Activated CD8-positive, alpha-beta memory T cell treated with anti-CD3 and anti-CD28 coated beads for 1 hour (primary cell): ENCODE measurements at places on chromosomes 1 and 21.
A peak's percentile ranks its signal among the peaks of the same experiment; 100 is the strongest.

DNA sequence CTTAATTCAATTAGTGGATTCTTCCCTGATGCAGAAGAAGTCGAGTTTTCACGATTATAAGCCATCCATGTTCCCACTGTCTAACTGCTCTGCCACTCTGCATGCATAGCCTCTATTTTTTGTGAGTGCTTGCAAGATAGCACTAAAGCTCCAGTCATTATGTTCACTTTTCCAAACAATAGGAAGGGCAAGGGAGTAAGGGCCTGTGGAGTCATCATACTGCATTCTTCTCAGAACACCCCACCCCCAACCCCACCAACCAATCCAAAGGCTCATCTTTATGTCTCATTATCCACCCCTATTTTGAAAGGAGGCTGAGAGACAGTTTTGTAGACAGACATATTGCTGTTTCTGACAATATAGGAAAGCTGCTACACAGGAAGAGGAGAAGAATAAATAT is 471.7 kb upstream of the ADGRL2 start:
- DNase-seq: no peak

- no peak for DNase-seq
Measured at GRCh38 chr1:197778366-197778945, 3.2 kb upstream of the DENND1B start.

DNA sequence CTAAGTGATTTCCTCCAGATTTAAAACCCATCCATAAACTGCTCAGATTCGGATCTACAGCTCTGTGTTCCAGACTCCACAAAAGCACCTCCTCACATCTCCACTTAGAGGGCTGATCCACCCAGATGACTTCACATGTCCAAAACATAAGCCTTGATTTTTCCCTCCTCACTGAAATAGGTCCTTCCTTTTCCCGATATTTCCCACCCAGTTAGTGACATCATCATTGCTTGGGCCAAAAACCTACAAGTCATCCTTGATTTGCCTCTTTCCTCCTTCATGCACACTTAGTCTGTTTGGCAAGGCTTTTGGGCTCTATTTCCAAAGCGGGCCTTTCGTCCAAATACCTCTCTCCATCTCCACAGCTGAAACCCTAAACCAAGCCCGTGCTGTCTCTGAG is 32.3 kb downstream of the CCDC185 start:
- no peak for DNase-seq

GRCh38 chr21:16633831-16634459 is 878.9 kb upstream of the CXADR start:
- no peak for DNase-seq

DNA sequence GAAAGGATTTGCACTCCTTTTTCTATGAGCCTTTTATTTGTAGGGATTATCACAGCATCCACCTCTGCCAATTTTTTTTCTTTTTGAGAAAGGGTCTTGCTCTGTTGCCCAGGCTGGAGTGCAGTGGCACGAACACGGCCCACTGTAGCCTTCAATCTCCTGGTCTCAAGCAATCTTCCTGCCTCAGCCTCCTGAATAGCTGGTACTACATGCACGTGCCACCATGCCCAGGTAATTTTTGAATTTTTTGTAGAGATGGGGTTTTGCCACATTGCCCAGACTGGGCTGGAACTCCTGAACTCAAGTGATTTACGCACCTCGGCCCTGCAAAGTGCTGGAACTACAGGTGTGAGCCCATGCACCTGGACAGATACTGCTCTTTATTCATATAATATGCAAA is 2.1 kb downstream of the SAMSN1 start:
- DNase-seq: no peak

DNA sequence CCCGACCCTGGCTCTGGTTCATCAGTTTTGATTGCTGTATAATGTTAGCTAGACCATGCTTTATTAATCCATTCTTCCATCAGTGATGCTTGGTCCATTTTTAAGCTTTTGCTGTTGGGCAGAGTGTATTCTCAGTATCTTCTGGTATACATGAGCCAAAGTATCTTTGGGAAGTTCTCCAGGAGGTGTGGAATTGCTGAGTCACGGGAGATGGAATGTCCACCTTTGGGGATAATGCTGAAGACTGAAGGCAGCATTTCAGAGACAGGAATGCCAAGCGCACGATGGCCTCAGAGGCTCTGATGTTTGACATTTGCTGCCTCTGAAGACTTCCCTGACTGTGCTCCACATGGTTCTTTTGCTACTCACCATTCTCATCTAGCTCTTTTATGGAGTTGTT is 266.3 kb upstream of the KAZN start:
- DNase-seq: no peak

- DNase-seq: no peak
Measured at GRCh38 chr21:31225713-31226112, 118.3 kb downstream of the TIAM1 start.

DNA sequence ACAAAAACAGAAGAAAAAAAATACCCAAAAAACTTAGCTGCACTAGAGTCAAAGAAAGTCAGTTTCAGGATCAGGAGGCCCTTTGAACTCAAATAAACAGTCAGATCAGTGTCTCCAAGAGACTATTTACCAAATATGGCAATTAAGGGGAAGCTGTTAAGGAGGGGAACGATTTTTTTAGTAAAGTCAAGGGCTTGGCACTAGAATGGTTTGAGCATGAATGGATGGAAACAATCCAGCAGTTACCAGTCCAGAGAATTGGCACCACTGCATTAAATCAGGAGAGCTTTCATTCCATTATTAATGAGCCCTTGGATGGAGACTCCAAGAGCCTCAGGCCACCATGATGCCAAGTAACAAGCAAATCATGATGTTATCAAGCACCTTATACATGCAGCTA is 7.2 kb downstream of the TRAPPC3 start:
- DNase-seq: no peak

- no peak for DNase-seq
Measured at GRCh38 chr1:48767975-48768510, 8.6 kb downstream of the BEND5 start.

- DNase-seq: no peak
Measured at GRCh38 chr1:231217056-231217455, 24.0 kb upstream of the GNPAT start.

DNA sequence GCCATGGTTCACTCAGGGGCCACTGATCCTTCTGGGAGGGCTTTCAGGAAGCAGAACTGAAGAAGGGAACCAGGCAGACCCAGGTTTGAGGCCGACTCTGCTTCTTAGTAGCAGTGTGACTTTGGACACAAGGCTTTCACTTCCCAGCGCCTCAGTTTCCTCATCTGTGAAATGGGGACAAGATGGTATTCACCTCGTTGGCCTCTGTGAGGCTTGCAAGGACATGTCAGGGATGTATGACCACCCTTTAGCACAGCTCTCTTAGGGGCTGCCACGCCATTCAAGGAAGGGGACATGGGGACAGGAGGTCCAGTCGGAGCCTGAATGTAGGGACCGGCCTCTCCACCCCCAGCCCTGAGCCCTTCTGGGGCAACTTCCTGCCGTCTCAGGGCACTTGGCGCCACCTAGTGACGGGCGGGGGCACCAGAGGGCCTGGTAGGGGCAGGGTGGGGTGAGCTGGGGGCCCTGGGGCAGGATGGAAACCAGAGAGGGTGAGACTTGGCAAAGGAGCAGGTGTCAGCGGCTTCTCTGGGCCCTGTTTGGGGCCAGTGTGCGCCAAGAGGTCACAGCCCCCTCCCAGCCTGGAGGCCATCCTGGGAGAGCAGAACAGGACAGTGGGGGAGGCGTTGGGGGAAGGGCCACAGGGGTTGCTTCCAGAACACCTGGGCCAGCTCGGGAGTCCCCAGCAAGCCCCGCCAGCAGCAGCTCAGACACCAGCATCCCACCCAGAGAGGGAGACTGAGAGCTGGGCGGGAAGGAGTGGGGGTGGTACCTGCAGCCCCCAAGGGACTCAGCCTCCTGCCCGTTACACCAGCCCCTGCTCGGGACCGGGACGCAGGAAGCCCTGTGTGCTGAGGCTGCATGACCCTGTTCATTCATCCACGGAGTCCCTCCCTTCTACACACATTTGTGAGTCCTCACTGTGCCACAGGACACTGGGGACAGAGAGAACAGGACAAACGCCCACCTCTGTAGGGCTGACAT is 102.5 kb upstream of the TARDBP start:
- DNase-seq: peak; percentile 40

- no peak for DNase-seq
Measured at GRCh38 chr1:226778657-226779058, 39.6 kb upstream of the ITPKB start.

DNA sequence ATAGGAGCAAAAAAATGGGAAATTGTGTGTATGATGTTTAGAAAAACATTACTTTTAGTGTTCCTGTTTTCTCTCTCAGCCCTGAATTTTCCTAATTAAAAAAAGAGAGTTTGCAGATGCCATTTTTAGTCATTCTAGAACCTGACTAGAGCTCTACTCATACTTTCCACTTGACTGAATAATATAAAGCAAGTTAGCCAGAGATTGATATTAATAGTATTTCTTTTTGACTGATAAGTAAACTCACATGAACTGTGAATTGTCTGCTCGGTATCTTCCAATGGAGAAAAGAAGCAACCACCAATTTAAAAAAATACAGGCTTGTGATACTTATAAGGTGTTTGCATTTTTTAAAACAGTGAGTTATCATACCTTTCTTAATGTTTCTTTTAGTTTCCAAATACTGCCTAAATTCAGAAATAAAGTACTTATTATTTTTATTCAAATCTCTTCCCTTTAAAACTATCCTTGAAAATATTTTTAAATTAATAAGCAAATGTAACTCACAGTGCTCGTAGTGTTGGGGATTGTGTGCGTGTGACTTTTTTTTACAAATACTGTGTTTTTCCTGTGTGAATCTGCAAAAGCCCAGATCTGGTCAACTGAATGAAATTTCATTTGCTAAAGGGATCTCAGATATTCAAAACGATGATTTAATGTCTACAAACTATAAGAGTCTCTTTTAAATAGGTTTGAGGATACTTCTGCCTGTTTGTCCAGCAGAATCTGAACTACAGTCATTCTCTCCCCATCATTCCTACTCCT is 9.8 kb downstream of the RAP1A start:
- DNase-seq: no peak

DNA sequence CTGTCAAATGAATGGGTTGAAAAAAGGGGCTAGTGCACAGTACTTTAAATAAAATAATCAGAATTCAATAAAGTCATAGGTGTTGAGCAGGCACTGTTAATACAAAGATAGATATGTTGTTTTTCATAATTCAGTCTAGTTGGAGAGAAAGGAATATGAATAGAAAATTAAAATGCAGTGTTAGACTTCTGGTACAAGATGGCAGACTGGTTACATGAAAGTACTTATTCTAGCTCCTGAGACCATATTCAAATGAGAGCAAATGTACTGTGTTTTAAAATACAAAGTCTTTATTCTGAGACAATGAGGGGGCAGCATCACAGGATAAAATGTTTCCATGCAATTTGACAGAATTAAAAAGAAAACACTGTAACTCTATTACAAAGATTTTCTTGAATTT is 542.1 kb downstream of the COL11A1 start:
- DNase-seq: no peak

DNA sequence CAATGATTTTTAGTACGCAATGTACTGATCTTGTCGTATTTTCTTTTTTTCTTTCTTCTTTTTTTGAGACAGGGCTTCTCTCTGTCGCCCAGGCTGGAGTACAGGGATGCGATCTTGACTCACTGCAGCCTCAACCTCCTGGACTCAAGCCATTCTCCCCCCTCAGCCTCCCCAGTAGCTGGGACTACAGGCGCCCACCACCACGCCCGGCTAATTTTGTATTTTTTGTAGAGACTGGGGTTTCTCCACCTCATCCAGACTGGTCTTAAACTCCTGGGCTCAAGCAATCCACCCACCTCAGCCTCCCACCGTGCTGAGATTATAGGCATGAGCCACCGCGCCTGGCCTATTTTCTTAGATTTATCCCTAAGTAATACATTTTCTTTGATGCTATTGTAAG is 43.9 kb upstream of the COL6A2 start:
- DNase-seq: no peak

DNA sequence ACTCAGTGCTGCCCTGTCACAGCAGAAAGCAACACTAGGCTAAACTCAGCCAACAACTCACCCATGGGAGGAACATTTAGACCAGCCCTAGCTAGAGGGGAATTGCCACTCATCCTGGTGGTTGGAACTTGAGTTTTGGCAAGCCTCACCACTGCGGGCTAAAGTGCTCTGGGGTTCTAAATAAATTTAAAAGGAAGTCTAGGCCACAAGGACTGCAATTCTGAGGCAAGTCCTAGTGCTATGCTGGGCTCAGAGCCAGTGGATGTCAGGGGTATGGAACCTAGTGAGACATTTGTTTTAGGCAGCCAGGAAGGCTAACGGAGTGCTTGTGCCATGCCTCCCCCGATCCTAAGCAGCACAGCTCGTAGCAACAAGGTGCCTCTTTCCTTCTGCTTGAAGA is 78.0 kb downstream of the RGS13 start:
- no peak for DNase-seq

DNA sequence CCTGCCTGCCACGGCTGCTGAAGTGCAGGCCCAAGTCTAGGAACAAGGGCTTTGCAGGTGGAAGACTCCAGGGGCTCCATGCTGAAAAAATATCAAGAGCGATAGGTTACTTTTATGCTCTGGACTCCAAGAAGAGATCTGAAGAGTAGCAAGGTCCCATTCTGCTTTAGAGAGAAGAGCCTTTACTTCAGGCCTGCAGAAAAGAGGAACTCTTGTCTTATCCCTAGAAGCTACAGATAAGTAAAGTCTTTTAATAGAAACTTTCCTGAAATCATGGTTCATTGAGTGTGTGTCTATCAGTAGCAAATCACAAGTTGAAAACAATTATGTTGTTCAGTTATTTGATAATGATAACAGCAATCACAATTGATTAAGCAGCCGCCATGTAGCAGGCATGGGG is 113.3 kb downstream of the TNR start:
- DNase-seq: no peak

DNA sequence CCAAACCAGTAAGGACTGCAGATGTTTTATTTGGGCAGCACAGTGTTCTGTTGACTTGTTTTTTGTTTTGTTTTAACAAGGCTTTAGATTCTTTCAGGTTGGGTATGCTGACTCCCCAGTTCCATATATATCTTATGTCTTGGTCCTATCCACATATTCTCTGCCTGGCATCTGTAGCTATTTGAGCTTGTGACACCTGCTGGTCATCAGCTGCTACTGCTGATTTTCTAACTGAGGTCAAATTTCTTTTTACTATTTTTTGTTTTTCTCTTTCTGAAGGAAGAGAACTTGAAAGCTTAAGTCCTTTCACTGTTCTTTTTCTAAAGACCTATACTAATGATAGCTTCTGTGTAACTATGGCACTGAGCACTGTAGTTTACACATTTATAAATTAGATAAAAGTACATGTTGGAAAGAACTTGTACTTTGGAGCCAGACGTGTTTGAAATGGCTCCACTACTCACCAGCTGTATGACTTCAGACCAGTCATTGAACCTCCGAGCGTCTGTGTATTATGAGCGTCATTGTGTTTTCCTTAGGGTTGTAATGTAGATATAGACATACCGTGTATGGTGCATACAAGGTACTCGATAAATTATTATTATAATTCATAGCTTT is 109.4 kb downstream of the NRDC start:
- DNase-seq: no peak

GRCh38 chr1:193753038-193753756 is 566.8 kb upstream of the B3GALT2 start:
- no peak for DNase-seq
